ENCODE measurements at places on chromosomes 6 and 20.
A peak's percentile ranks its signal among the peaks of the same experiment; 100 is the strongest.

GRCh38 chr20:51661609-51662178 lies 106.5 kb downstream of the ATP9A start:
- DNase-seq: peak; percentile 71

DNA sequence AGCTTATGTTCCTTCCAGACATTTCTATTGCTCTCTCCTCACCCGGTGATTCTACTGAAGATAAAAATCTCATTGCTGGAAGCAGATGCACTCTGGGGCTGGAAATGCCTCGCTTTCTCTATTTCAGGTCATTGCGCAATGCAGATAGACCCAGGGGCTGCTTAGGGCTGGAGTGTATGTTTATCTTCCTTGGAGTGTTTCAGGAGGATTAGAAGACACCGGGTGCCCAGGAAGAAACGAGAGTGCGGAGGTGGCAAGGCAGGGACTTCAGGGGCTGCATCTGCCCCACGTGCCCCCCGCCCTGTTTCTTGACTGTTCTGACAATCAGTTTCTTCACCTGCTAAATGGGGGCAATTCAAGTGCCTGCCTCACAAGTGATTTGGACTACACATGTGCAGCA lies 45.6 kb upstream of the IYD start:
- no peak for DNase-seq

- DNase-seq: no peak
Measured at GRCh38 chr6:158686791-158687381, 37.0 kb downstream of the SYTL3 start.

- no peak for DNase-seq
Measured at GRCh38 chr20:5642155-5642981, 107.8 kb upstream of the SHLD1 start.

GRCh38 chr6:131182991-131183425 lies 47.7 kb downstream of the AKAP7 start:
- DNase-seq: peak; percentile 29

- DNase-seq: no peak
Measured at GRCh38 chr6:85594197-85594930, 706 bp upstream of the SNX14 start.

GRCh38 chr6:141024526-141024925 lies 1108.2 kb upstream of the GJE1 start:
- DNase-seq: peak; percentile 39

DNA sequence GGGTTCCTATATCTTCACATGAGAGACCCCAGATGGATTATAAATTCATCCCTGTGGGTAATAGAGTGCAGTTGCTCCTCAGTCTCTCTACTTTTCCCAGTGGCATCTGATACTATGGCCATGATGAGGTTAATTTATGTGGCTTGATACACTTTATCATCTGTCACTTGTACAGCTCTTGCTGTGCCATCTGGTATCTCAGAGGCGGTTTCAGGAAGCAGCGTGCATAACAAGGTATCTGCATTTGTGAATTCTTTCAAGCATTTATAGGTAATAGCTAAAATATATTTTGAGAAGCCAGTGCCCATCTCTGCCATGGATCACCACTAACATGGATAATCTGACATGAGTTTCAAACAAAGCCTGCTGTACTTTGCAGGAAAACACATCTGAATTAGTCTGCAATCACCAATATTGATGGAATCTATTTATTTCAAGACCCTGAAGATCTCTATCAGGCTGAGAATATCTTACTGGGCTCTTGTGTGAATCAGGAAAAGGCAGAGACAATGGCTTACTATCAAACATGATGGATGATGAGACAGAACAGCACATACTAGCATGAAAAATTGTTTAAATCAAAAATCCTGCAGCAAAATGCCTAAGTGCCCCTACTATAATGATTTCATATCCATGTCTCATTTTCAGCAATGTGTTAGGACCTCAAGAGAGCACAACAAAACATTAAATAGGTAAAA lies 548.7 kb upstream of the MAP3K7 start:
- no peak for DNase-seq

DNA sequence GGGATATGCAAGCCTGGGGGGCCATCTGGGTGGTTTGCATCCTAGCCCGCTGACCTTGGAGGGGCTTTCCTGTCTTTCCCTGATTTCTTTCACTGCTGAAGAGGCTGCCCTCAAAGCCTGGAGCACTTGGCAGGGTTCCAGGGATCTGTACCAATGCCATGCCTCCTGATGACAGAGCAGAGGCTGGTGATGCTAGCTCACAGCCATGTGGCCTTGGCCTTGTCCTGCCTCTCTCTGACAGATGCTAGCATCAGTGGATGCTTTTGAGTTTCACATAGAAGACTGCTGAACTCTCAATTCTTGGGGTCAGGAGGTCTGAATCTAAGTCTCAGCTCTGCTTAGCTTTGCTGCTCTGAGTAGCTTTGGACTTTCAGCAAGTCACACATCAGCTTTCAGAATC lies 21.9 kb upstream of the RREB1 start:
- DNase-seq: no peak

DNA sequence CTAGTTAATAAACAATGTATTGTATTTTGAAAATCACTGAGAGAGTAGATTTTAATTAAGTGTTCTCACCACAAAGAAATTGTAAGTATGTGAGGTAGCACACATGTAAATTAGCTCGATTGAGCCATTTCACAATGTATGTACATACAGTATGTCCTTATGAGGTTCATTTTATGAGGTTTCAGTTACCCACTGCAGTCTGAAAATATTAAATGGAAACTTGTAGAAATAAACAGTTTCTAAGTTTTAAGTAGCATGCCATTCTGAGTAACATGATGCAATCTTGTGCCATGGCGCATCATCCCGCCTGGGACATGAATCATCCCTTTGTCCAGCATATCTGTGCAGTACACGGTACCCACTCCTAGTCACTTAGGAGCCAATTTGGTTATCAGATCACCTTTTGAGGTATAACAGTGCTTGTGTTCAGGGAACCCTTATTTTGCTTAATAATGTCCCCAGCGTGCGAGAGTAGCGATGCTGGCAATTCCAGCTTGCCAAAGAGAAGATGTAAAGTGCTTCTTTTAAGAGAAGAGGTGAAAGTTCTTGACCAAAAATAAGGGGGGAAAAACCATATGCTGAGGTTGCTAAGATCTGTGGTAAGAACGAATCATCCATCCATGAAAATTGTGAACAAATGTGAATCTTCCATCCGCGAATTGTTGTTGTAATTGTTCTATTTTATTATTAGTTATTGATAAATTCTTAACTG lies 64.7 kb downstream of the KCNS1 start:
- DNase-seq: peak; percentile 66

- DNase-seq: no peak
Measured at GRCh38 chr6:49890988-49891387, 24.7 kb upstream of the CRISP1 start.

DNA sequence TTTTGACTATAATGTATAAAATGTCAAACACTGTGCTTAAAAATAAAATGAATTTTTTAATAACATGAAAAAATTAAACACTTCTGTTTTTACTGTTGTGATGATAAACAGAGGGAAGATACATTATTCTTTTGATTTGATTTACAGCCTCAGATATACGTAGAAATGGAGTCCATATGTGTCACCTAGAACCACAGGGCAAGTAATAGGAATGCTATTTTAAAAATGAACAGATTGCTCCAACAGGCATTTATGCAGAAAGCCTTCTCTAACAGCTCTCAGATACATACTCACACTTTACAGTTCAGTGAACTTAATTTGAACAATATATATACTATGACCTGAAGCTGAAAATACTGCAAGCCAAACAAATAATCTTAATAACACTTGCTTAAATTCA lies 1551.0 kb downstream of the GRIK2 start:
- peak; percentile 7 for DNase-seq

- no peak for DNase-seq
Measured at GRCh38 chr6:29490055-29490454, 2.3 kb upstream of the MAS1L start.

DNA sequence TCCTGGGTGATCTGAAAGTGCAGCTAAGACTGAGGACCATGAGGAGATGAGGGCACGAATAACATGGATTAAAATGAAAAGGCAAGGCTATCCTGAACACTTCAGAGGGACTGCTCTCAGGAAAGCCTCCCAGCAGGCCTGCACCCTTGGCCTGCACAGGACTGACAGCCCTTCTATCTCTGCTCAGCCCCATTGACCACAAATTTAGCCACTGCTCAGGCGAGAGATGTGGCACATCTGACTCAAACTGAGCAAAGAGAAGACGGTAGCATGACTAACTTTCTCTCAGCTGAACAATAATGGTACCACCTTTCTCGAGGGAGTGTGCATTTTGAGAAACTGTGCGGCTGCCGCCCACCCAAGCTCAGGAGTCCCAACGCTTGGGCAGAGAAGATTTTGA lies 257.5 kb downstream of the ADGB start:
- DNase-seq: no peak

- no peak for DNase-seq
Measured at GRCh38 chr20:46994341-46994740, 99.7 kb downstream of the EYA2 start.

DNA sequence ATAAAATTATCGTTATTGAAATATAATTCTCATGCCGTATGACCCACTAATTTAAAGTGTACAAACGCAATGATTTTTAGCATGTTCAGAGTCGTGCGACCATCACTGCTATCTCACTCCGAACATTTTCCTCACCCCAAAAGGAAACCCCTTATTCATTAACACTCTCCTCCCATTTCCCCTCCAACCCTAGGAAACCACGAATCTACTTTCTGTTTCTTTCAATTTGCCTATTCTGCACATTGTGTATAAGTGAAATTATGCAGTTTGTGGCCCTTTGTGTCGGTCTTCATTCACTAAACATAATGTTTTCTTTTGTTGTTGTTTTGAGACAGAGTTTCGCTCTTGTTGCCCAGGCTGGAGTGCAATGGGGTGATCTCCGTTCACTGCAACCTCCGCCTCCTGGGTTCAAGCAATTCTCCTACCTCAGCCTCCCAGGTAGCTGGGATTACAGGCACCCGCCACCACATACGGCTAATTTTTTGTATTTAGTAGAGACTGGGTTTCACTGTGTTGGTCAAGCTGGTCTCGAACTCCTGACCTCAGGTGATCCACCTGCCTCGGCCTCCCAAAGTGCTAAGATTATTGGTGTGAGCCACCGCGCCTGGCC lies 99.7 kb upstream of the ZNF217 start:
- DNase-seq: no peak

DNA sequence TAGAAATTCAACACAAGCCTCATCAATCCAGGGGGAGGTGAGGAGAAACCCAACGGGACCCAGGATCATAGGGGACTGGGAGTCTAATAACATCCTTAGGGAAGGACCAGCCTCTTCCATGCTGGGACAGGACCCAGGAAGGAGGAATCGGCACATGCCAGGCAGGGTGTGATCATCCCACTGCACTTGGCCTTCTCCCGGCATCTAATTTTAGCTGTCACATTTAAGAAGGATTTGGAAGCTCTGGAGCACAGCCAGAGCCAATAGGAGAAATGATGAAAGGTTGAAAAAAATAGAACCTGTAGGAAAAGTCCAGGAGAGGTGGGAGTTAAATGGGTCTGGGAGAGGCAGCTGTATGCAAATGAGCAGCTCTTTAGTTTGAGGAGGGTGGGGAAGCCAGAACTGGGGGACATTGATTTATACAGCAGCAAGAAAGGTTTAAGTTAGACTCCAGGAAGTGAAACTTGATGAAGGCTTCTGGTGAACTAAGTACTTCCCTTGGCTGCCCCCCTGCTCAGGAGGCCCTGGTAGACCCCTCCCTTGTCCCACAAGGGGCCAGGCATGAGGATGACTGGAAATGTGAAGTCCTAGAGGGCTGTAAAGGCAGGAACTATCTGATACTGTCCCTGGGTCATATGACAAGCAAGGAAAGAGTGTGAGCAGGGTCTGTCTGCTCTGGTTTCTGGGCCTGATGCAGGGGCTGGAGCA lies 260.3 kb downstream of the LRFN2 start:
- DNase-seq: no peak

DNA sequence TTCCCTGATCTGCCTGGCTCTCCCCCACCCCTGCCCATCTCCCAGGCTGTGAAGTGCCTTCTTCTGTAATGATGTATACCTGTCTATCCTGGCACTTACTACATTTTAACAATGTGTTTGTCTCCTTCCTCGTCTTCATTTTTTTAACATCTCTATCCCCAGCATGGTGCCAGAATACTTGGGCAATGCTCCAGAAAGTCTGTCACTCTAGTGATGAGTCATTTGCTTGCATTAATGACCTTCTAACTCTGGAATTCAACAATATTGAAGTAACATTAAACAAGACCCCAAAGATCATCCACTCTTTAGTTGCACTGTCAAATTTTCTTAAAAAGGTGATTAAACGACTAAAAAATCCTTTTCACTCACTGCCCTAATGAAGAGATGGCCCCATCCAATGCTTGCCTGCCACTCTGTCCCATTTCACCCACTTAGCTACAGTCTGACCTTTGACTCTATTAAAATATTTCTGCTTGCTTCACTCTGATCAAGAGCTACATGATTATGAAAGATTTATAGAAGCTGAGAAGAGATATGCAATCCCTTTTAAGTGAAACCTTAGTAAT lies 7.7 kb upstream of the KLHL31 start:
- peak; percentile 82 for DNase-seq

- no peak for DNase-seq
Measured at GRCh38 chr20:1867495-1868260, 27.5 kb upstream of the SIRPA start.

DNA sequence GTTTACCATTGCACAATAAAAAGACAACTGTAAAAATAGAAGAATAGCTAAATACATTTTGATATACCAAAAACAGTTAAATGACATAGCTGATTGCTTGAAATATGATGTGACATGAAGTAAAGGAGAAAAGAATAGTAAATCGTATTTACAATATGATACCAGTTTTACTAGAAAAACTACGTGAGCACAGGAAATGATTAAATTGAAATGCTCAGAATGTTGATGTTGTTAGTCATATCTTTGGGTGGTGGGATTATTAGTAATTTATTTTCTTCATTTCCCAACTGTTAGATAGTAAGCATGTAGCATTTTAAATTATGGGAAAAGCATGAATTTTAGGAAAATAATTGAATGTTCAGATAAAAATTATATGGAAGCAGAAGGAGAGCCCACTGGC lies 268.3 kb upstream of the TAB2 start:
- DNase-seq: peak; percentile 48

GRCh38 chr6:146574211-146574610 lies 24.6 kb upstream of the ADGB start:
- DNase-seq: no peak

GRCh38 chr20:45279992-45280391 lies 25.6 kb upstream of the SLPI start:
- no peak for DNase-seq

- DNase-seq: no peak
Measured at GRCh38 chr6:114793428-114793827, 450.6 kb upstream of the HS3ST5 start.

- DNase-seq: no peak
Measured at GRCh38 chr6:170135461-170135820, 155.4 kb downstream of the DLL1 start.

GRCh38 chr6:149484733-149485700 lies at the start of gene ZC3H12D:
ZC3H12D (minus strand) TSS chr6:149485014; CDS start chr6:149474543, 10,471 bp downstream.
- peak; percentile 43 for DNase-seq

- DNase-seq: no peak
Measured at GRCh38 chr6:90214461-90214860, 82.2 kb downstream of the BACH2 start.
